ENCODE measurements at places on chromosomes 3 and 15.

- DNase-seq: no peak
Measured at GRCh38 chr3:3503411-3503810, 295.8 kb upstream of the LRRN1 start.

- no peak for DNase-seq
Measured at GRCh38 chr3:123476967-123477750, 28.3 kb upstream of the ADCY5 start.

GRCh38 chr3:192833177-192833890, 84.3 kb downstream of the MB21D2 start:
- no peak for DNase-seq

DNA sequence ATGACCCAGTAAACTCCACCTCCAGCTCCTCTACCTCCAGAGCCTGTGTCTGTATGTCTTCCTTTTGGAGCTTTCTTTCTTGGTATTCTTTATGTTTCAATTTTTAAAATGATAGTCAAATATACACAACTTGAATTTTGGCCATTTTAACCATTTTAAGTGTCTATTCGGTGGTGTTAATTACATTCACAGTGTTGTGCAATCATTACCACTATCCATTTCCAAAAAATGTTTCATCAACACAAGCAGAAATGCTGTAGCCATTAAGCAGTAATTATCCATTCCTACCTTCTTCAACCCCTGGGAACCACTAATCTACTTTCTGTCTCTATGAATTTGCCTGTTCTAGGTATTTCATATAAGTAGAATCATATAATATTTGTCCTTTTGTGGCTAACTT, 194.5 kb upstream of the TSC22D2 start:
- DNase-seq: no peak

Data from BJ (cell line).